IMR-90 (cell line): ENCODE measurements at places on chromosomes 1 and 21.

- H3K36me3 ChIP-seq: no peaks in the 10 kb centered on the region
- H3K4me1 ChIP-seq: no peaks in the 10 kb centered on the region
- no peak for DNase-seq
- no peaks in the 10 kb centered on the region for H3K27me3 ChIP-seq
These were observed 105.1 kb downstream of the BEND5 start for GRCh38 chr1:48671578-48671977.

GRCh38 chr1:67882196-67882958 is 49.1 kb upstream of the GNG12 start:
- no peaks in the 10 kb centered on the region for H3K36me3 ChIP-seq
- H3K27me3 ChIP-seq: no peaks in the 10 kb centered on the region
- DNase-seq: no peak
- H3K4me1 ChIP-seq: peaks cover 3% of the 10 kb centered on the region
- no peak overlapping the region for H3K27ac ChIP-seq

DNA sequence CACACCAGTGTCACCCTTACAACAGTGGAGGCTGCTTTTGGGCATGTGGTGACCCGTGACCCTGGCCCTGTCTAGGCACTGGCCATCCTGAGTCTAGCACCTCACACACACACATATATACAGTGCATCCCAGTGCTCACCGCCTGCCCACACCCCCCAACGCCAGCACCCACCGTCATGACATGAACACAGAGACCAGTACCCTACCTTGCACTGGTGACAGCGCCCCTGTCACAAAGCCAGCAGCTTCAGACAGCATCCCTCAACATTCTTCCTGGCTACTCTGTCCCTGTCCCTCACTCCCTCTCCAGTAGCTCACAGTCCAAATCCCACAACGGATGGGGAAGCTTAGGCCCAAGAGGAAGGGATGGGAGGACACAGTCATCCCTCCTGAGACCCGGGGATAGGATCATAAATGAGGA is 27.1 kb downstream of the AHDC1 start:
- H3K4me1 ChIP-seq: peaks cover 42% of the 10 kb centered on the region
- no peaks in the 10 kb centered on the region for H3K27me3 ChIP-seq
- H3K36me3 ChIP-seq: no peaks in the 10 kb centered on the region; the same call in 1 of the 2 replicates
- no peak for DNase-seq

GRCh38 chr1:41745022-41745421 is 173.7 kb downstream of the HIVEP3 start:
- H3K27ac ChIP-seq: no peak overlapping the region
- no peak for DNase-seq
- no peak overlapping the region for H3K4me3 ChIP-seq
- no peaks in the 10 kb centered on the region for H3K27me3 ChIP-seq

GRCh38 chr21:45470773-45471524 is 66.0 kb downstream of the COL18A1 start:
- peak overlapping the region; percentile 73 for H3K27ac ChIP-seq
- peaks cover 29% of the 10 kb centered on the region for H3K36me3 ChIP-seq
- DNase-seq: peak; percentile 93
- H3K27me3 ChIP-seq: no peaks in the 10 kb centered on the region
